Stimulated activated CD8-positive, alpha-beta memory T cell treated with anti-CD3 and anti-CD28 coated beads, Interleukin-4, amount 100 ng/mL, for 1 hour (primary cell): ENCODE measurements at places on chromosomes 16 and 17.
A peak's percentile ranks its signal among the peaks of the same experiment; 100 is the strongest.

GRCh38 chr17:14793237-14793636 is 471.9 kb downstream of the PMP22 start:
- no peak for DNase-seq

DNA sequence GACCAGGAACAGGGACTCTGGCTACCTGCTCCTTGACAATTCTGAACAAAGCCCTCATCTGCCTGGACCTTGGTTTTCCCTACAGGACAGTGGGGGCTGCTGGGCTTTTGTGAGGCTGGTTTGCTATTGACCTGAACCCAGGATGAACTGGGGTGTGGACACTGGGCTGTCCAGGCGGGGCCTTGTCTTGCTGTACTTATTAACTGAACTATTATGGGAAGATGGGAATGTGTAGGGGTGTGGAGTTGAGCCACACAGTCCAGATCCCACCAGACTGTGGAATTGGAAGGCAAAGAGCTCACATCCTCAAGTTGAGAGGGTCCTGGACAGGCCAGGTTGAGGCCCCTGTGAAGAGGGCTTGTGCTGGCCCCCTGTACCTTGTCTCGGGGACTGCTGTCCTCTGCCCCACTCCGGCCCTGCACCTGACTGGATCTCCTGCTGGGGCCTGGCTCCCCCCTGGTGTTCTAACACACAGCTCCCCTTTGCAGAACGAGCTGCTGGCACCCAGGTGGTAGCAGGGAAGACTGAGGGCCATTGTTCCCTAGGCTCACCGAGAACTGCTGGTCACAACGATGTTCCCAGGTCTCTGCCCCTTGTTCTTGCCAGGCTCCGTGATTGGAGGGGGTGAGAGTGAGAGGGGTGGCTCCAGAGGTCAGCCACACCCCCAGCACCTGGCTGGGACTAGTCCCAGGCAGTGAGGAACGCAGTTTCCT is 51.8 kb upstream of the CDC42EP4 start:
- DNase-seq, result no peak

- DNase-seq, result no peak
Measured at GRCh38 chr16:89175280-89176146, 4.0 kb downstream of the CDH15 start.

DNA sequence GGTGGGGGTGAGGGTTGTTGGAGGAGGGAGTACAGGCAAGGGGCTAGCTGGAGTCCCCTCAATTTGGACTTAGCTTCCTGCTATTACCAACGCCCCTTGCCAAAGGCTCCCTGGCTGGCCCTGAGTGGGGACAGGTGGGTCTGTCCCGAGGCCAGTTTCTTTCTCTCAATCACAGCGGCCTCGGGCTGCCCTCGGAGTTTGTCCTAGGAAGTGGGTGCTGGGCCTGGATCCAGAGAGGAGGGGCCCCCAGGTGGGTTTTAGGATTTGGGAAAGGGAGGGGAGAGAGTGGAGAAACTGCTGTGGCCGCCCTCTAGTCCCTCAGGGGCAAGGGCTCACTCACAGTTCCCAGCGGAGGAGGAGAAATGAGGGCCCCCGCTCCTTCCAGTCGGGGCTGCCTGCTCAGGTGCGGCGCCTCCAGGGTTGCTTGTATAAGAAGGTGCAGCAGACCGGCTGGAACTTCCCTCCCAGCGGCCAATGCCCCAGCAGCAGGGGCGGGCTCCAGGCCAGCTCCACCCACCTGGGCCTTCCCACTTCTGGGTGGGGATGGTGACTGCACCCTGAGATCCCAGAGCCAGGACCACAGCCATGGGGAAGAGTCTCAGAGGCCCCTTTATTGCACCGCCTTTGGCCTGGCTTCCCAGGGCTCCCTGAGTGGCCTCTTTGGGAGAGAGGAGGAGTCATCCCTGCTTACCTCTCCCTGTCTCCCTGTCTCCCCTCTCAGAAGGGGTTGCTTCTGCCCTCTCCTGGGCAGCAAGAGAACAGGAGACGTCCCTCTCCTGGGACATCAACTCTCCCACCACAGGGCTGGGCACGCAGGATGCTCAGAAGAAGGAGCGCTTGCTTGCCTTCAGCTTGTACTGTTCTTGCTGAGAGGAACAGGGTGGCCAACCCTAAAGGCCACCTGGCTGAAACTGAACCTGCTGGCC is 112.0 kb upstream of the SMURF2 start:
- DNase-seq, result no peak

- no peak for DNase-seq
Measured at GRCh38 chr16:78789561-78789960, 690.1 kb downstream of the WWOX start.

DNA sequence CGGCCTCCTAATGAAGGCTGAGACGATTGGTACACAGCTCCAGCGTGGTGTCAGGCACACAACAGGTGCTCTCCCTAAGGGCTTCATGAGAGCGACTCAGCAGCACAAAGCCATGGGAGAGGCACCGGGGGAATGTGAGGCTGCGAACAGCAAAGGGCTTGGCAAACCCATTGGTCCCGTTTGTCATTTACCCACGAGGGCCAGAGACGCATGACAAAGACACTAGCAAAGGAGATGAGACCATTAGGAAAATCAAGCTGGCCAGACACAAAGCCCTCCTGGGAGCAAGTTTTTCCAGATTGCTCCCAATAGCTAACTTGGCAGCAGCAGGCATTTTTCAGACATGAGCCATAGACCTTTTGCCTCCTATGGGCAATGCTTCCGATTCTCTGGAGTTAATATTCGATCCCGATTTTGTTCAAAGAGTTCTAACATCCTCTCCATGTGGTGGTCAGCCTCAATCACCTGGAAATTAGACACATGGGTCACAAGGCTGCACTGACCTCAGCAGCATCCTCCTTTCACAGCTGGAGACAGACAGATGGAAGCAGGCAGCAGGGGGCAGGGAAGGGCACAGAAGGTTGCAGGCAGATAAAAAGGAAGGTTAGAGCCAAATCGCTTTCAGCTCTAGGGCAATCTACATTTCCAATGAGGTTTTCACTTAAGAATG is 38.2 kb downstream of the TK2 start:
- DNase-seq, result no peak

GRCh38 chr16:1057252-1057932 is 15.2 kb upstream of the SSTR5 start:
- peak; percentile 23 for DNase-seq

DNA sequence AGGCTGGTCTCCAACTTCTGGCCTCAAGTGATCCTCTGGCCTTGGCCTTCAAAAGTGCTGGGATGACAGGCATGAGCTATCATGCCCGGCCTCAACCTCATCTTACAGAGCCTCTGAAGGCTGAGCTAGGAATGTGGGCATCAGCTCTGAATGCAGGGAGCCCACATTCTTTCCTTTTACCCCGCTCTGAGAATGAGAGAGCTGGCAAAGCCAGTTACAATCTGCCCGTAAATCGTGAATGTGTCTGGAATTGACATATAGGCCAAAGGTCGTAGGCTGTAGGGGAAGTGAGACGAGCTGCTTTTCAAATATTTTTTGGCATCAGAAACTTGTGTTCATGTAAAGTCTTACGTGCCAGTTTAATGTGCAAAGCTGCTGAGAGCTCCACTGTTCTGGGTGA is 4.5 kb downstream of the TMEM238L start:
- DNase-seq, result no peak

DNA sequence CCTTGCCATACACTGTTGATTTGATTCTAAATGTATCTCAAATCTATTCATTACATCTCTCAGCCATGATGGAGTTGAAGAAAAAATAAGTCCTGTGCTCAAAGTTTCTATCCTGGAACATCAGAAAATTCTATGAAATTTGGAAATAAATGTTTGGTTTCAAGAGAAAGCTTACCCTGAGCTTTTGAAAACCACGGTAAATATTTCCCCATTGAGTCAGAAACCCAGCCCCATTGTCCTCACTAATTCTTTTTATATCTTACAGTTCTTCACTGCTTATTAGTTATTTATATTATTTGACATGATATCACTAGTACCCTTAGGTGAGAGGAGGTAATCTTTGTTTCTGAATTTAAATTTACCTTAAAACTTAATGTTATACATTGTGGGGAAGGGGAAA is 128.5 kb downstream of the MRTFB start:
- DNase-seq, result no peak

GRCh38 chr16:73125850-73126524 is 78.1 kb upstream of the ZFHX3 start:
- DNase-seq, result no peak

- no peak for DNase-seq
Measured at GRCh38 chr16:35173295-35173694, 1713.9 kb downstream of the TP53TG3F start.

GRCh38 chr16:59164461-59164860 is 430.3 kb upstream of the GOT2 start:
- no peak for DNase-seq

DNA sequence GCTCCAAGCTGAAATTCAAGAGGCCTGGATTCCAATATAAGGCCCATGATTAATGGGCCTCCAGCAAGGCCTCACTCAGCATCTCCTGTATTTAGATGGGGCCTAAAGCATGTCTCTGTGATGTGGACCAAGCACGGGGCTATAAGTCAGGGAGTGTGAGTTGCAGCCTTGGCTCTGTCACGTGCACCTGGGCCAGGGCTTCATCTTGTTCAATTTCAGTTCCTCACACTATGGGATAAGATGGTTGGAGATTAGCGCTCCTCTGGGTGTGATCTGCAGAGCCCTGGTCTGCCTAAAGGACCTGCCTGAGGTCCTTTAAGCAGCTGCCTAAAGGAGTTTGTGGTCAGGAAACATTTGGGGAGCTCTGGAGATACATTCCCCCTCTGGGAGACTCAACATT is 25.2 kb downstream of the KLHL36 start:
- DNase-seq, result no peak

DNA sequence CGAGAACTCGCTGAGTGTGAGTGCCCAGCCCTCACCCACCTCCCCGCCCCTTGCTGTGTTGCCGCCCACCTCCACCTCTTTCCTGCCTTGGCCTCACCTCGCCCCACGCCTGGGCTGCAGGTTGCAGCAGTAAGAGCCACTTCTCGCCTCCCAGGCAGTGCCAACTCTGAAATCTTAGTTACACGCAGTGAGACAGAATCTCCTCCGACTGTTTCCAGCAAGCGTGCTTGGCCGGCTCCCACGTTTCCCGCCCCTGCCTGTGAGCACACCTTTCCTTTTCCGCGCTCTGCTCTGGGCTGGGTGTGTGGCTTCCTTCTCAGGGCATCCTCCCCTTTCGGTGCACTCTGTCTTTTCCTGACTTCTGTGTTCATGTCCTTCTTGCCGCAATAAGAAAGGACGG is 5.7 kb downstream of the ENGASE start:
- no peak for DNase-seq

DNA sequence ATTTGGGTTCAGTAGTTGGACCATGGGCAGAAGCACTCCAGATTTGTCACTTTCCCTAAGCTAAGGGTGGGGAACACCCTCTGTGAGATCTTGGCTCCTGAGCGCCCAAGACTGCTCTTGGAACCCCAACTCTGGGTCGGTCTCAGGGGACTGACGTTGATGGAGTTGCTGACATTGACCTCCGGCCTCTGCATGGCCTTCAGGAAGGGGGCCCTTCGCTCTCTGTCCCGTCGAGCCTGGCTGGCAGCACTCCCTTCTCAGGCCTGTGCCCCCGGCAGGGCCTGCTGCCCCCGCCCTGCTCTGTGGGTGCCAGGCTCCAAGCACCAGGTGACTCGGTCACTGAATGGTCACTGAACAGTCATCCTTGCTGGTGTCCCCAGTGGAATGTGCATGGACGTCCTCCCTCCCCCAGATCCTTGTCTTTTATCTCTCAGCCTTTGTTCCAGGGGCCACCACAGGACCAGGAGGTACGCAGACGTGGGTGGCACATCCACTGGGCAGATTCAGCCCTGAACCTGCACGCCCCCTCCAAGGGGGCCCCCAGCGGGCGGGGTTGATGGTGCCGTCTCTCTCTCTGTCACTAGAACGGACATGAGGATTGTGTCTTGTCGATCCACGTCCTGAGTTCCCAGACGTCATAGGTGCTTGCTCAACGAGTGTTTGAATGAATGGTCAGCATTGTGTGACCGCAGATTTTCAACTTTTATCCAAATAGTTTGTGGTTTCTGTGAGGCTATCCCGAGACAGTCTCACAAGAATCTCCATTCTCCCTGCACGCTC is 314.5 kb downstream of the SEC14L1 start:
- no peak for DNase-seq

DNA sequence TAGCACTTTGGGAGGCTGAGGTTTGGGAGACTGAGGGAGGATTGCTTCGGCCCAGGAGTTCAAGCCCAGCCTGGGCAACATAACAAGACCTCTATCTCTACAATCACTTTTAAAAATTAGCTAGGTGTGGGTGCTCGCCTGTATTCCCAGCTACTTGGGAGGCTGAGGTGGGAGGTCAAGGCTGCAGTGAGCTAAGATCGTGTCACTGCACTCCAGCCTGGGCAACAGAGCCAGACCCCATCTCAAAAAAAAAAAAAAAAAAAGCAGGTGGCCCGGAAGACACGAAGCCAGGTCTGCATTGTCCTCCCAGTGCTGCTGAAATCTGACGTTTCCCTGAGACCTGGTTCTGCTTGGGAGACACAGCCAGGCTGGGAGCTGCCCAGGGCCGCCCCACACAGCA is 18.8 kb upstream of the TIMP2 start:
- DNase-seq, result no peak

GRCh38 chr16:77246150-77246549 is 46.9 kb downstream of the SYCE1L start:
- DNase-seq, result no peak

DNA sequence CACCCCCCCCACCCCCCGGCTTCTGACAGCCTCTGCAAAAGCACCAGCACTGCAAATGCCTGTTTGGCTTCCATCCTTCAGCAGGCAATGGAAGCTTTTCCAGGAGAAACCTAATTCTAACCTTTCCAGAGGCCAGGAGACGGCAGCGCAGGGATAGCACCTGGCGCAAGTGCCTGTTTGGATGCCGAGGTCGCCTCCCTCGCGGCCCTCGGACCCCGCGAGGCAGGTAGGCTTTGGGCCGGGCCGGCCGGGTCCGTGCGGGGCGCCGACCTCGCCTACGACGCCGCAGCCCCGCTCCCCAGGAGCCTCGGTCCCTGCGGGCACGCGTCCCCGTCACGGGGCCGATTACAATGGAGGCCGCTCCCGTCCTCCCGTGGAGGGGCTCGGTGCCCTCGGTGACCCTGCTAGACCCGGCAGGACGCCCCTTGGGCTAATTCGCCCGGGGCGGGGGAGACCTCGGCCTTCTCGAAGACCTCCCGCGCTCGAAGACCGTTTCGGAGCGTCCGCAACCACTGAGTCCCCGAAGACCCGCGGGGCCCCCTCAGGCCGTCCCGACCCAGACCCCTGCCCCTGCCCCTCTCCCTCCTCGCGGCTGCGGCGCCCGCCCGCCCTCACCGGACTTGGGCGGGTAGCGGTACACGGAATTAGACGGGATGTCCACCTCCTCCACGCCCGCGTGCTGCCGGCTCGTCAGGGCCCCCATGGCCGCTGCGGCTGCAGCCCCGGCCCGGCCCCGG is 587 bp downstream of the RNF157 start:
- DNase-seq, result no peak

- DNase-seq, result no peak
Measured at GRCh38 chr16:85173981-85174751, 61.9 kb upstream of the CIBAR2 start.

GRCh38 chr16:81808933-81809480 is 29.9 kb downstream of the PLCG2 start:
- DNase-seq, result no peak
